Activated CD8-positive, alpha-beta memory T cell treated with anti-CD3 and anti-CD28 coated beads for 48 hours (primary cell): ENCODE measurements at places on chromosomes 7 and 10.

DNA sequence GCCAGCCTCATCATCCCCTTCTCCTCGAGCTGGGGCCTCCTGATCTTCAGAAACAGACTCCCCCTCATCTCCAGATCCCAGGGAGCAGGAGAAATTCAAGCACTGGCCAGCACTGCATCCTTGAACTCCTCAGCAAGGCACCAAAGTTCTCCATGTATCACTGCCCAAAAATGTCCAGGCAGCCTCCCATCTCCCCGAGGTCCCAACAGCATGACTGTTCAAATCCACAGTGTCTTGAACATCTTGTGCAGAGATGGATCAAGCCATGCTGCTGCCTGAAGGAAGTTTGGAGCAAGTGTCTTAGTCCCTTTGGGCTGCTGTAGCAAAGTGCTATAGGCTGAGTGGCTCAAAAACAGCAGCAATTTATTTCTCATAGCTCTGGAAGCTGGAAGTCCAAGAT, 115.5 kb upstream of the GALNT17 start:
- DNase-seq, result no peak

GRCh38 chr7:98174334-98175259, 36.6 kb upstream of the BHLHA15 start:
- DNase-seq, result no peak

DNA sequence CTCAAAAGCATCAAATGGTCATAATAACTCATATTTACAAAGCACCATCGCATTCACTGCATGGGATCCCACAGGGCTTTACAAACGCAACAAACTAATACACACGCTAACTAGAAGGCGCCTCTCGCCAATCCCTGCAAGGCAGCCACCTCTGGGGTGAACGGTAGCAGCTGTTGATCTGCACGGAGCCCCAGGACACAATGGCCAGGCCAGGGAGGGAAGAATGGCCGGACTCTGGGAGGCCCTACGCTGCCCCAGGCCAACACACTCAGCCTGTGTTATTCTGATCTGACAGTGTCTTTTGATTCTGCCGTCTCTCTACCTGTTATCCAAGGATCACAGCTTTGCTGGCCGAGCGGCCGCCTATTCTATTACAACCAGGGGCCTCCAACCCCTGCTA, 41.8 kb downstream of the HABP2 start:
- DNase-seq, result no peak

DNA sequence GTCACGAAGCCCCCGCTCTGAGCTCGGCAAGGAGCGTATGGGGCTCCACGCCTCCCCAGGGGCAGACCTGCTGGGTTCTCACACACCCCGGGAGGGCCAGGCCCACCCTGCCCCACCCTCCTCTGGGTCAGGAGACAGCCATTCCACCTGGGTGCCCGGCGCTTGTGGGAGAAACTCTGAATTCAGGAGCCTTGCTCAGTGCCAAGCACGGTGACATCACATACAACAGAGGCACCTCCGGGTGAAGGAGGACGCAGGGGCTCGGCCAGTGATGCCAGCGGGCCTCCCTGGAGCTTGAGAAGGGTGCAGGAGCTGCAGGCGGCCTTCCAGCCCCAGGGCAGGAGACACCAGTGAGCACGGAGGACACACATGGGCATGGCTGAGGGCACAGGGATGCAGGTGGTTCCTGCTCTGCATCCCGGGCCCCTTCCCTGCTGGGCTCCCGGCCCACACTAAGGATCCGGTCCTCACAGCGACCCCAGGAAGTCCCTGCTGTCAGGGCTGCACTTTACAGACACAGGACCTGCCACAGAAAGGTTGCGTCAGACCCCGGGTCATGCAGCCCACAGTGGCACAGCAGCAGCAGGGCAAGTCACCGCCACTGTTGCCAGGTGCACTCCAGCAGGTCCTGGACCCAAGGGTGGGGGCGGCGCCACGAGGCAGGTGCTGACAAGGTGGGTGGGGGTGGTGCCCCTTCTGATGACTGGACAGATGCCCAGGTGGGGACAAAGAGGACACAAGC, 108.0 kb downstream of the MAD1L1 start:
- DNase-seq, result no peak

- no peak for DNase-seq
Measured at GRCh38 chr10:112442063-112442462, 4.7 kb downstream of the ZDHHC6 start.

GRCh38 chr10:92690211-92690914, 608 bp downstream of the HHEX start:
- DNase-seq, result peak; percentile 51

DNA sequence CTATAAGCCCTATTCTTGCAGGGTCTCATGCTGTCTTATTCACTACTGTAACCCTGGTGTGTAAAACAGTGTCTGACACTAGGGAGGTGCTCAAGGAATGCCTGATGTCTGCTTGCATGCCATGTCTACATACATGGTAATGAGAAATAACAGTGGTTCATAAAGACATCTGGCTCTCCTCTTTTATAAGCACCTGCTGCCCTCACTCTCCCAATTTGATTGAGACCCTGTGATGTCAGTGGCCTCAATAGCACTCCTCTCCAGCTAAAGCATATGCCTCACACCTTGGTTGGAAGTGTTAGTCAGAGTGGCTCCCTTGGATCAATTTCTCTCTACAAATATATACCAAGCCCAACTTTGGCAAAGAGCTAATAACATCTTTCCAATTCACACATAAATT, 30.6 kb downstream of the ANK3 start:
- DNase-seq, result no peak

- no peak for DNase-seq
Measured at GRCh38 chr10:33800545-33800944, 466.1 kb upstream of the NRP1 start.

DNA sequence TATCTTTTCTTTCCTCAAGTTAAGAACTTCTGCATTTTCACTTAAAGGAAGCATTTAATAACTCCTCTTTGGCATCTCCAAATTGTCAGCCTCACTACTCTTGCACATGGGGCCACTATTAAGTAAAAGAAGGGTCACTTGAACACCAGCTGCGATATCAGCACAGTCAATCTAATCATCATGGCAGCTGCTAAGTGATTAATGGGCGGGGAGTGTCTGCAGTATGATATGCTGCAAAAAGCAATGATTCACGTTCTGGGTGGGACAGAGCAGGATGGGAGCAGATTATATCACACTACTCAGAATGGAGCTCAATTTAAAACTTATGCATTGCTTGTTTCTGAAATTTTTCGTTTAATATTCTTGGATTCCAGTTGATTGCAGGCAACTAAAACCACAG, 447.4 kb upstream of the PFKP start:
- no peak for DNase-seq

- DNase-seq, result no peak
Measured at GRCh38 chr7:16841681-16842080, 36.9 kb upstream of the AGR2 start.

GRCh38 chr7:142854372-142855113, at the start of gene EPHB6:
Gene EPHB6, plus strand, starts transcription at chr7:142855076. Its CDS starts 8,152 bp downstream, at chr7:142863228.
- DNase-seq, result peak; percentile 49

GRCh38 chr10:20971901-20972300, 74.8 kb upstream of the NEBL start:
- DNase-seq, result no peak

DNA sequence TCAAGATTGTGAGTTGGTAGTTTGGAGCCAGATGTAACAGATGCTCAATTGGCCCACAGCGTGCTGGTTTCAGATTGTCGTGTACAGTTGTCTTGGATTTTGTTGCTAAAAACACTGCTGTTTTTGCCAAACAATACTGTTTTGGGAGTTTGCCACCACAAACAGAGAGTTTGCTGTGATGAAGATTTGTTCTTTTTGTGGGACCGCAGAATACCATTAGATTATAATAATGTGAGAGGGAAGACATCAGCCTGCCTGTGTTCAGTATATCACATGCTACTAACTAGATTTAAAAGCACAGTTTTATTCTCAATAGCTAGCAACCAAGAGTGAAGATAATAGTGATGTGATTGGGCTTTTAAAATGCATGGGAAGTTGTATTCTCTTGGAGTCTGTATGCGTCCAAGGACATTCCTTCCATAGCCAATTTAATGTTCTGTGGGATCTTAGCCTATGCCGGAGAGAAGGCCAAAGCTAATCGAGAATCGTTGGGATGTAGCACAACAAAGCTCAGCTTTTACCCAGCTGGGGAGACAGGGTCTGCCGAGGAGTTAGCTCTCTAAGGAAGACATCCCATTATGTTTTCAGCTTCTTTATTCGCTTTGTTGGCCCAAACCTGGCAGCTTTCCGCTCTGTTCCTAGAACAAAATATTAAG, 18.7 kb upstream of the ITGA8 start:
- DNase-seq, result no peak

GRCh38 chr10:23980094-23980493, 228.8 kb upstream of the KIAA1217 start:
- no peak for DNase-seq

GRCh38 chr10:114506871-114507385, 102.6 kb upstream of the AFAP1L2 start:
- DNase-seq, result no peak

DNA sequence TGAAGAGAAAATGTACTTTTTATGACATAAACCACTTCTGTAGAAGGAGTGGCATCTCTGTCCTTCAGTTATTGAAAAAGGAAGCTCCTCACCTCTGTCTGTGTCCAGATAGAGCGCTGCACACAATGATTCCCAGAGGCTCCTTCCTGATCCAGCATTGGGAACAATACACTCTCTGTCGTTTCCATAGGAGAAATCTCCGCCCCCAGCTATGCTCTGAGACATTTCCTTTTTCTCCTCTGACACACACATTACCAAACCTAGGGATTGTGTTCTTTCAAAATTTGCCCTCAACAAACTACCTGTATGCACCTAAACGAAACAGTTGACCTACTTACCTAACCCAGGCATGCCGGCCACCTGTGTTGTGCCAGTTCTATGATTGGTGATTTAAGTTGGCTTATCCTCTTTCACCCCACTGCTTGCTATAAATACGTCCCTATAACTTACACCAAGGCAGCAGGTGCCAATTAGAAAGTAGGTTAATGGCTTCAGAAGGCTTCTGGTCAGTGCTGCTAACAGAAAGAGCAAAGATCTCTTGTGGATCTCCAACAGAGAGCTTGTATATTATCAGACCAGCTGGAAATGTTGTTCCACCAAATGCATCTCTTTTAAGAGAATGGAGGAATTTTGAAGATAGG, 140.1 kb upstream of the JCAD start:
- DNase-seq, result no peak

- DNase-seq, result no peak
Measured at GRCh38 chr10:21509341-21510240, 15.9 kb downstream of the SKIDA1 start.

- no peak for DNase-seq
Measured at GRCh38 chr7:951881-952547, 2.5 kb downstream of the ADAP1 start.

GRCh38 chr10:133335246-133336117, 1.2 kb downstream of the CALY start:
- no peak for DNase-seq

GRCh38 chr7:18515067-18515466, 19.5 kb downstream of the HDAC9 start:
- no peak for DNase-seq

DNA sequence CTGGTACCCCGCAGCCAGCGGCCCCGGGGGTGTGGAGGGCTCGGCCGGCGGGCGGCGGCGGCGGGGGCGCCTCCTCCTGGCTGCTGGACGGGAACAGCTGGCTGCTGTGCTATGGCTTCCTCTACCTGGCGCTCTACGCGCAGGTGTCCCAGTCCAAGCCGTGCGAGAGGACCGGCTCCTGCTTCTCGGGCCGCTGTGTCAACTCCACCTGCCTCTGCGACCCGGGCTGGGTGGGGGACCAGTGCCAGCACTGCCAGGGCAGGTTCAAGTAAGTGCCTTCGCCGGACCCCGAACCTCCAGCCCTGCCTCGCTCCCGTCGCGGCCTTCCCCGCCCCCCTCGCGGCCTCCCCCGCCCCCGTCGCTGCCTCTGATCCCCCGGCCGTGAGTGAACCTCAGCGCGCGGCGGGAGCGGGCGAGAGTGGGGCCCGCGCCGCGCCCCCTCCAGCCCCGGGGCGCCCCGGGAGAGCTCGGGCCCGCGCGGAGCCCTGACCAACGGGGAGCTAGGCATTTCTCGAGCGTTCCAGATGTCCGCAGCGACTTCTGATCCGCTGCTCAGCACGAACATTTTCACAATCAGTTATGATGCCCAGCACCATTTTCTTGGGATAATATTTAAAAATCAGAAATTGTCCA, 727 bp downstream of the ATRNL1 start:
- DNase-seq, result no peak

- no peak for DNase-seq
Measured at GRCh38 chr7:138519061-138519798, 59.2 kb downstream of the TRIM24 start.

- no peak for DNase-seq
Measured at GRCh38 chr10:121282264-121282663, 316.0 kb downstream of the FGFR2 start.

DNA sequence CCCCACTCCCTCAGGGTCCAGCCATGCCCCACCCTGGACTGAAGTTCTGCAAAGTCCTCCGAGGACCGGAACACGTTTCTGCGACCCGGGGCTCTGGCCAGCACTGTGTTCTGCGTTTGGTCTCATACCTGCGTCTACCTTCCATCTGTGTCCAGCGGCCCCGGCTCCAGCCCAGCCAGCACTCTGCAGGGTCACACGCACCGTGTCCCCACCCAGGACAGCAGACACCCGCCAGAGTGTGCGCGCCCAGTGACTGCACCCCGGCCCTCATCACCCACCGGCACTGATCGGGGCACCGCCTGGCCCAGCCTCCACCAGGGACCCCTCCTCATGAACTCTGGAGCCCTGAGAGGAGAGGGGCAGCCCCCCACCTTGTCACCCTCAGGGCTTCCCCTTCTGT, 20.3 kb downstream of the SLC29A4 start:
- DNase-seq, result no peak

DNA sequence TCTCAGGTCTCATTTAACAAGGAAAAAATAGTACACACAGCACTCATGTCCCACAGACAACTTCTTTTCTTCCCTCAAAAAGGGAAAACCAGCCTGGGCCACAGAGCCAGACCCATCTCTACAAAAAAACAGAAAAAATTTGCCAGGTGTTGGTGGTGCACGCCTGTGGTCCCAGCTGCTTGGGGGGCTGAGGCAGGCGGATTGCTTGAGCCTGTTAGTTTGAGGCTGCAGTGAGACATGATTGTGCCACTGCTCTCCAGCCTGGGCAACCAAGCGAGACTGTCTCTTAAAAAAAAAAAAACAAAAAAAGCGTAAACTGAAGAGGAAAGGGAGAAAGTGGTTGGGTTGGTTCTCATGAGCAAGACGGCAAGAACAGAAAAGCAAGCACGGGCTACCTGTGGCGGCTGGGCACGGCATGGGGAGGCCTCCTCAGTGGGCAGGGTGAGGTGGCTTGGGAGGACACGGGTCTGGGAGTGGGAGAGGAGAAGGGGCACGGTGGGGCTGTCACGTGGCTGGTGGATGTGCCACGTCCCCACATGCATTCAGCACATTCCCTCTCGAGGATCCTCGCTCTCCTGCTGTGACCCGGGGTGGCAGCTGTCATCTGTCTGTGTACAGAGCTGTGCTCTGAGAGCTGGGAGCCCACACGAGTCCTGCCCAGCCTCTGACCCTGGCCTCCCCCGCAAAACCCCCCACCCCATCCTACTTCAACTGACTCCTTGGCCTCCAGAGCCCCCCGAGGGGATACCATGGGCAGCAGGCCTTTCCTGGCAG, 219.7 kb downstream of the MLLT10 start:
- no peak for DNase-seq

- no peak for DNase-seq
Measured at GRCh38 chr7:43645699-43646226, 62.9 kb downstream of the STK17A start.
